ENCODE measurements at places on chromosomes 1 and 21. TPM values are rescaled to one million over a fixed set of nuclear protein-coding genes. Genes with fewer than 3 reads are reported as not detected.

CYB561D1 gene
- 5.0 TPM for total RNA-seq

HES3 gene
- not detected for total RNA-seq

LAMC2 gene
- total RNA-seq, result 22.7 TPM

OPRD1 gene
- 0.08 TPM for total RNA-seq

CD5L gene
- not detected for total RNA-seq

WDTC1 gene
- total RNA-seq, result 7.0 TPM

SYF2 gene
- 34.4 TPM for total RNA-seq

FAM72C gene
- 6.9 TPM for total RNA-seq

MACO1 gene
- total RNA-seq, result 9.4 TPM

FDPS gene
- 173 TPM for total RNA-seq

WDR64 gene
- not detected for total RNA-seq

MYBPH gene
- not detected for total RNA-seq

HP1BP3 gene
- total RNA-seq, result 119 TPM

OLIG2 gene
- total RNA-seq, result not detected

DMAP1 gene
- total RNA-seq, result 21.9 TPM
